ENCODE measurements at places on chromosomes 16 and 17.

DNA sequence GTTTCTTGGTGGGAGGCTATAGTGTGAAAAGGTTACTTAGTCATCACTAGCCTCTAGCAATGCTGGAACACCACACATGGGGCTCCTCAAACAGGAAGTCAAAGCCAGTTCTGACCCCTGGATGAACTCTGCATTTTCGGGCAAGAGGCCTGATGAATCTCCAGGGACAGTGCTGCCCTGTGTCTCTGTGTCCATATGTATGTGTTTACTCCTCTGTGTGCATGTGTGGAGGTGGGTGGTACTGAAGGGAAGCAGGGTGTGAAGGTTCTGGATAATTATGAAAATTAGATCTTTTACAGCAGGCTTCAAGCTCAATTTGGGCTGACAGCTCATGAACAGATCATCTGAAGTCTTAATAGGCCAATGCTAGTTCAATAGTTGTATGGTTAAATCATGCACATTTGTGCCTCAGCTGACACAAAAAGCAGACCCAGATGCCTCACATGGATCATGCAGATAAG, 133.6 kb downstream of the SNX11 start:
- DNase-seq, result peak; percentile 28

GRCh38 chr17:52536489-52536888, 378.0 kb upstream of the CA10 start:
- no peak for DNase-seq

DNA sequence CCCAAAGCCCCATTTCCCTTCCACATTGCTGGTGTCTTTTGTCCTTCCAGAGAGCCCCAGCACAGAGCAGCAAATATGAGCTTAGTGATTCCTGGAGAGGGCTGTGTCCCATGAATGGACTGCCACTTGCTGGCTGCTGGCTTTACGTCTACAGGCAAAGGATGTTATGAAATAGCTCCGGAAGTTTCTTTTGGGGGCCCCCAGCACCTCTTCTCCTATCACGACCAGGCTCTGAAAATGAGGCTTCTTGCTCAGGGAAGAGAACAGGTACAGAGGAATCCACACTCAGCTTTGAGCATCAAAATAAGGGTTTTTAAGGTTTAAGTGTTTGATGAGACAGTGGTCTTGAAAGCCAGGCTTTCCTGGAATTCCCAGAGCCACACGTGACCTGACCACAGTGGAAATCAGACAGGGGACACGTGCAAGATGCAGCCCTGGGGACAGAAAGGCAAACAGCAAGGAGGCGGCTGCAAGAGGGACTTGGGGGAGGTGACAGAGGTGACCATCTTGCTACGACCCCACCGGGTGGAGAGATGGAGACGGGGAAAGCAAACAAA, 58.1 kb downstream of the ZDHHC7 start:
- DNase-seq, result no peak

GRCh38 chr16:73048292-73049080, 558 bp upstream of the ZFHX3 start:
- no peak for DNase-seq

DNA sequence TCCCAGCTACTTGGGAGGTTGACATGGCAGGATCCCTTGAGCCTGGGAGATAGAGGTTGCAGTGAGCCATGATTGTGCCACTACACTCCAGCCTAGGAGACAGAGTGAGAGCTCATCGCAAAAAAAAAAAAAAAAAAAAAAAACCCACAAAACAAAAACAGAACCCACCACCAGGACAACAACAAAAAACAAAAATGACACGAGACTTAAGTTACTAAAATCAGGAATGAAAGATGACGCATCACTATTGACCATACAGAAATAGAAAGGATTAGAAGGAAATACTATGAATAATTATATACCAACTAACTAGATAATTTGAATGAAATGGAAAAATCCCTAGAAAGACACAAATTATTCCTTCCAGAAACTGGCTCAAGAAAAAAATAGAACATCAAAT, 432.4 kb upstream of the PMFBP1 start:
- no peak for DNase-seq

GRCh38 chr16:58042001-58042885, 16.7 kb downstream of the MMP15 start:
- no peak for DNase-seq

GRCh38 chr17:63704259-63704576, 4.3 kb upstream of the LIMD2 start:
- DNase-seq, result no peak

DNA sequence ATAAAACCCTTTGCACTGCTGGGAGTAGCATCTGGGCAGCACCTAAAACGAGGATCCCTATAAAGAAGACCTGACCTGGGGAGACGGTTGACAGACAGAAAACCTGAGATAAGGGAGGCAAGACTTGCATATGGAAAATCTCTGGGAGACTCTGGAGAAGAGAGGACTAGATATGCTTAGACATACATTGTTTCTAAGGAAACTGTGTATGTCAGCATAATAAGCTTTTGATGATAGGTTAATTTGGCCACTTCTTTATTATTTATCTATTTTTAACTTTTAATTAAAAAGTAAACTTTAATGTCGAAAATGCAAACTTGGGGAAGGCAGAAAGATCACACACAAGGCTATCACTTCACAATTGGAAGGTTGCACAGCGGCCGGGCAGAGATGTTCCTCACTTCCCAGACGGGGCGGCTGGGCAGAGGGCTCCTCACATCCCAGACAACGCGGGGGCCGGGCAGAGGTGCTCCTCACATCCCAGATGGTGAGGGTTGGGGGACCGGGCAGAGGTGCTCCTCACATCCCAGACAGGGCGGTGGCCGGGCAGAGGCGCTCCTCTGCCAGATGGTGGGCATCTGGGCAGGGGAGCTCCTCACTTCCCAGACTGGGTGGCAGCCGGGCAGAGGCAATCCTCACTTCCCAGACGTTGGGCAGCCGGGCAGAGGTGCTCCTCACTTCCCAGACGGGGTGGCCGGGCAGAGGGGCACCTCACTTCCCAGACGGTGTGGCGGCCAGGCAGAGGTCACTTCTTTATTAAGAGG, 64.3 kb upstream of the HS3ST3A1 start:
- DNase-seq, result no peak

- DNase-seq, result peak; percentile 38
Observed at GRCh38 chr17:73340093-73340596, 28.3 kb upstream of the CDC42EP4 start.

DNA sequence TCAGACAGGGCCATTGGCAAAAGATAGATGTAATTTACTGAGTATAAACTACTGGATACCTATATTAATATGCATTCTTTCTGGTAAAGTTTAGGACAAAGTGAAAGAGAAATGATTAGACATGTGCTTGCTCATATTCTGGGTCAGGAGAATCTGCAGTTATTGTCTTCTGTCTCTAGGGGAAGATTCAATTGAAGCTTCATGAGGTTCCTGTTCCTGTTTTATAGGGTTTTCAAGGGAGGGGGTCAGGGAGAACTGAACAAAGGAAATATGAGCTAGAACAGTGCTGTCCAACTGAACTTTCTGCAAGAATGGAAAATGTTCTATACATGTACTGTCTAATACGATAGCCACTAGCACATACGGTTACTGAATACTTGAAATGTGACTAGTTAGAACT, 59.3 kb upstream of the CORO6 start:
- DNase-seq, result no peak

DNA sequence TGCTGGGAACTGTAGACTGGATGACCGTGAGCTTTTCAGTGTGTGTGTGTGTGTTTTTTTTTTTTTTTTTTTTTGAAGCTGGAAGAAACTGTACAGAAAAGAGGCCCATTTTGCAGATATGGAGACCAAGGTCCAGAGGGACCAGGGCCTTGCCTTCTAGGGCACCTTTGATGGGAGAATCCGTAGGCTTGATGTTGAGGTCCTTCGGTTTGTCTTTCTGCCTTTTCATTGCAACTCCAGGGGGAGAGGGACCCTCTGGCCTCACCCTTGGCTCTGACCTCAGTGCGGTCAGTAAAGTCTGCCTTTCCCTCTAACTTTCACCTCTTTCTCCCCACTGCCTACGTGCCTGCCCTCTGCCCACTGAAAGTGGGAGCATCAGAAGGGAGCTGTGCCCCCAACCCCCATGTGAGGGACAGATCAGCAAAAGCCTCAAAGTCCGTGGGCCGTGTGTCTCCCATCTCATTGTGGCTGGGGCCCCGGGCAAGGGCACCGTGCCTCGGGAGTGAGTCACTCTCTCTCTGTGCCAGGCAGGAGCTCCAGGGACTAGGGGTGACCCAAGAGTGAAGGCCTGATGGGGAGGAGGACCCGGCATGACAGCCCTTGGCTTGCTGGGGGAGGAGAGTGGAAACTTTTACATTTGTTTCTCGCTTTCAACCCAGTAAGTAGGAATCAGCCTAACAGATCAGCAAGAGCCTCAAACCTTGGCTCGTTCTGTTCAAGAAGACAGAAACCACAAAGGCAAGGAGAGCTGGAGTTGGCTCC, 123.6 kb downstream of the CMIP start:
- DNase-seq, result no peak

DNA sequence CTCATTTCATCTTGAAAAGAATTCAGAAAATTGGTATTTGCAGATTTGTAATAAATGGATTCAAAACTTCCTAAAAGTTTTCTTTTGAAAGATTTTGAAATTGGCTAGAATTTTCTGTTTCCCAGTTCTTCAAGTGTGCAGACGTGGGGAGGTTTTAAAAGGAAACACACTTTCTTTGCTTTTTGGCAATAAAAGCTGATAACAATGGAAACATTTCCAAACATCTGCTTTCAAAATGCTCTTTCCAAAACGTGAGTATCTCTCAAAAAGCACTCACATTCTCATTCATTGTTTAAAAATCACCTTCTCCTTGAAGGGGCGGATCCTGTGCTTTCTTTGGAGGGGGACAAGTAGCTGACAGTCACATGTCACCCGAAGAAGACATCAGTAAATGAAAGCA, 8.6 kb upstream of the GSG1L start:
- DNase-seq, result no peak

DNA sequence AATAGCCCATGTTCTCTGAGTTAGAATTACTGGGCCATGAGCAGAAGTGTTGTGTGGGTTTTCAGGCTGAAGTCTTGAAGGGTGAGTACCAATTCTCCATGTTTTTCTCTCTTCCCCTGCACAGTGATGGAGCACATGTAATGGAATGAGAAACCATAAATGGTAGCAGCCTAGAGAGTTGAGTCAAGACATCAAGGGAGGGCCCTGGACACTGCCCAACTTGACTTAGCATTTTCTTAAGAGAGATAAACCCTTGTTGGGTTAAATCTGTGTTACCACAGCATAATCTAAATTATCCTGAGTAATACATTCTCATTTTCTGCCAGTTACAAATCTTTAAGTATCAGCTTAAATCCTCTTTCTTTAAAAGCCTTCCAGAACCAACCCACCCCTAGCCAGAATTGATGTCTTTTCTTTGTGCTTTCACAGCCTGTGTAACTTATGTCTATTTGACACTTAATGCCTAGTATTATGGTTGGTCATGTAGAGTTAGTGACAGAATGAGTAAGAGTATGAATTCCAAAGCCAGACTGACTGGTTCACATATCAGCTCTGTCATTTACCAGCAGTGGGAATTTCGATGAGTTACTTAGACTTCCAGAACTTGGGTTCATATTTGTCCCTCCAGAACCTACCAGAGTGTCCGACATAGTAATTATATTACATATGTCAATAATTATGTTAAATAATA, 27.0 kb upstream of the RGS9 start:
- DNase-seq, result no peak

DNA sequence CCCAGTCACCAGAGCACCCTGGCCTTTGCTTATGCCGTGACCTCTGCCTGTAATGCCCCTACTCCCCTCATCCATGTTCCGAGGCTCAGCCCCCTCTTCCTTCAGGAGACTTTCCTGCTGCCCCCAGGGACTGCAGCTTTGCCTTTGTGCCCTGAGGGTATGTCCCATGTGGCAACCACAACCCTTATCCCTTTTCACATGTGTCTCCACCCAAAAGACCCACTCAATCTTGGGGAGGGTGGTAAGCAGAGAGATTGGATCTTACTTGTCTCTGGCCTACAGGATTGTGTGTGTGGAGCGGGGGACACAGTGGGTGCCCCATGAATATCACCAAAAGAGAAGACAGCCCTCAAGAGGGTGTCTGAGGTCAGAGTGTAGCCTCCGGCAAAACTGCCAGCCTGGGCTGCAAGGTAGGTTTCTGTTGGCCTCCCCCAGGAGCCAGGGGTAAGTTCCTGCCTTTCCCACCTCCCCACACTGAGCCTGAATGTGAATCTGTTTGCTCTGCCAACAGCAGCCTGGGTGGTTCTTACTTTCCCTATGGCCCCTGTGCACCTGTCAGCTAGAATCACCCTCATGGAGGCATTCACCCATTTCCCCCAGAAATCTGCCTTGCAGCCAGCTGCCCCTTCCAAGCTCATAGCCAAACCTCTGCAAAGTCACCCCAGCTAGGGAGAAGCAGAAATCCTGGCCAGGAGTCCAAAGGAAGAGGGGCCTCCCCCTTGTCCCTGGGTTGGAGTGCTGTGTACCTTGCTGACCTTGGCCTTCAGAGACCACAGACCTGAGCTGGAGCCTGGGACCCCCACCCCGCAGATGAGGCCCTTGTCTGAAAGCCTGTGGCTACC, 11.5 kb upstream of the C17orf113 start:
- no peak for DNase-seq

- no peak for DNase-seq
Observed at GRCh38 chr16:29843931-29844330, 19.1 kb downstream of the CDIPT start.

DNA sequence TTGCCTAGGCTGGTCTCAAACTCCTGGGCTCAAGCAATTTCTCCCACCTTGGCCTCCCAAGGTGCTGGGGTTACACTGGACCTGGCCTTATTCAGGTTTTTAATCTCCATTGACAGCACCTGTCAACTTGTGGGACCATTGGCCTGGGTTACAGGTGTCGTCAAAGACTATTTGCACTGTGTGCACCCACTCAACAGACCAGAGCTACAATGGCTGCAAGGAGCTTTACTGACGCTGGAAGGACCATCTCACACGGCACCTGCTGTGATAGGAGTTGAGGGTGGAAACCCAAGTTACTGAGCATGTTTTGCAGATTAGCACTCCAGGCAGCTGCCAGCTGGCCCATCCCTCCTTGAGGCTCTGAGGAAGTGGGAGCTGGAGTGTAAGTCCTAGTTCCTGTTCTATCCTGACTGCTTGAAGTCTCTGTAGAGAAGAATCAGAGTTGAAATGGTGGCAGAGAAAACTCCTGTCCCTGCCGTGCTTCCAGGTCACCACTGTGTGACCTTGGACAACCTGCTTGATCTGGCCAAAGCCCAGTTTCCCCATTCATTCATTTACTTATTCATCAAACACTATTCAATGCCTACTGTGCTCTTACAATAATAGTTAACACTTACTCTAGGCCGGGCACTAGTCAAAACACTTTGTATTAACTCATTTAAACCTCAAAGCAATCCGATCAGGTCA, 42.4 kb upstream of the LONP2 start:
- no peak for DNase-seq

DNA sequence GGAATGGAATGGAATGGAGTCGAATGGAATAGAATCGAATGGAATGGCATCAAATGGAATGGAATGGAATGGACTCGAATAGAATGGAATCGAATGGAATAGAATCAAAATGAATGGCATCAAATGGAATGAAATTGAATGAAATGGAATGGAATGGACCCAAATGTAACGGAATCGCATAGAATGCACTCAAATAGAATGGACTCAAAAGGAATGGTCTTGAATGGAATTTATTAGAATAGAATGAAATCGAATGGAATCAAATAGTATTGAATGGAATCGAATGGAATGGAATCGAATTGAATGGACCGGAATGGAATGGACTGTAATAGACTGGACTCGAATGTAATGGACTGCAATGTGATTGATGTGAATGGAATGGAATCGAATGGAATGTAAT, 501.4 kb upstream of the WSB1 start:
- no peak for DNase-seq

GRCh38 chr17:49067163-49067562, 65.4 kb upstream of the B4GALNT2 start:
- DNase-seq, result no peak

GRCh38 chr16:714558-715476, at the start of gene METRN:
Gene METRN, plus strand, starts transcription at chr16:715118. Its CDS starts 172 bp downstream, at chr16:715290.
- DNase-seq, result no peak

GRCh38 chr16:88925540-88925887, 51.5 kb downstream of the CBFA2T3 start:
- no peak for DNase-seq
